ENCODE measurements at places on chromosomes 5 and 9. TPM values are rescaled to one million over a fixed set of nuclear protein-coding genes. Genes with fewer than 3 reads are reported as not detected.

- DNase-seq, result no peak
These were observed 85.9 kb downstream of the GALNT10 start for GRCh38 chr5:154276261-154276972.

GRCh38 chr5:65750938-65751337 is 28.9 kb downstream of the NLN start:
- DNase-seq, result no peak

DNA sequence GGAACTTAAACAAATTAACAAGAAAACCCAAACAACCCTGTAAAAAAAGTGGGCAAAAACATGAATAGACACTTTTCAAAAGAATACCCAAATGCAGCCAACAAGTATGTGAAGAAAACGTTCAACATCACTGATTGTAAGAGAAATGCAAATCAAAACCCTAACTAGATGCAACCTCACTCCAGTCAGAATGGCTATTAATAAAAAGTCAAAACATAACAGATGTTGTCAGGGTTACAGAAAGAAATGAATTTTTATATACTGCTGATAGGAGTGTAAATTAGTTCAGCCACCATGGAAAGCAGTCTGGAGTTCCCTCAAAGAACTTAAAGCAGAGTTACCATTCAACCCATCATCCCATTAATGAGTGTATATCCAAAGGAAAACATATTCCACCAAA is 479.0 kb downstream of the MTRR start:
- no peak for DNase-seq

- DNase-seq, result no peak
These were observed 309.6 kb upstream of the CCNH start for GRCh38 chr5:87722286-87722685.

DNA sequence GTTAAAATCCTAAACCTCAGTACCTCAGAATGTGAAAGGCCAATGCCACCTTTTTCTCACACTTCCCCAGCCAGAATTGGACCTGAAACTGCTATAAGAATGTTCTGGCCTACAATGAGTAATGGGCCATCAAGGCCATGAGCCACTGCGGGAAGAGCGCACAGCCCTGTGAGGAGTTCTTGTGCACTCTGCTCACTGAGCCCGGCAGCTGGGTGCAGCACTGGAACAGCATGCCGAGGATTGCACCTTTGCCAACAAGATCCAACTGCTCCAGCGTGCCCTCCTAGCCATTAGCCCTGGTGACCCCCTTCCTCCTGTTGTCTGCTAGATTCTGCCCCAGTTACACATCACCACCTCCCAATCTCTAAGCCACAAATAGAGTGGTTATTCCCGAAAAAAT is 758.1 kb downstream of the PRELID2 start:
- DNase-seq, result no peak

GRCh38 chr9:18805386-18805785 is 227.6 kb downstream of the SAXO1 start:
- DNase-seq, result no peak

GRCh38 chr5:160064417-160064810 is 54.8 kb downstream of the PWWP2A start:
- DNase-seq, result no peak

The CARTPT gene
- total RNA-seq, result not detected

- DNase-seq, result no peak
These were observed 17.4 kb downstream of the SLC1A3 start for GRCh38 chr5:36623832-36624231.

GRCh38 chr5:38497946-38498345 is 58.5 kb downstream of the LIFR start:
- DNase-seq, result peak; percentile 69

DNA sequence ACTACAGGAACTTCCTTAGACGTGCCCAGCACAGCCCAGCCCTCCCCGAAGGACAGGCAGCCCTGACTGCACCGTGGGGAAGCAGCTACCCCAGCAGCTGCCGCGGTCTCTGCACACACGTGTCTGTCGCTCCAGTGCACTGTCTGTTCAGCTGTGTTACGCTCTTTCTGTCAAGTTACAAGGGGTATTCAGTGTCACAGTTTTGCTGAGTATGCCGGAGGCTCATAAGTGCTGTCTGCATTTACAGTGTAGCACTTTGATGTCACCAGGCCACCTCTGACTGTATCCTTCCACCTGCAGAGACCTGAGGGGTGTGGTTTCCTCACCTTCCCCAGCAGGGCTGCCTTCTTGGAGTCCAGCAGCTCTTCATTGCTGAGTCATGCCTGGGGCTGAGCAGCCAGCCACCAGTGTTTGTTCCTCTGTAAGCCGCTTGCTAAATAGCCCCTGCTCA is 126.8 kb downstream of the EHMT1 start:
- DNase-seq, result no peak

- DNase-seq, result no peak
These were observed 79.8 kb downstream of the TNC start for GRCh38 chr9:115038178-115038577.

GRCh38 chr9:121279776-121280388 is 11.9 kb downstream of the GSN start:
- peak; percentile 88 for DNase-seq

The PHAX gene
- 46.7 TPM for total RNA-seq

GRCh38 chr5:14011089-14012020 is 66.9 kb upstream of the DNAH5 start:
- peak; percentile 92 for DNase-seq

The SLC25A51 gene
- 28.7 TPM for total RNA-seq

The CCNH gene
- total RNA-seq, result 146 TPM

The RGS7BP gene
- not detected for total RNA-seq

GRCh38 chr5:176597417-176598389 is 12.3 kb downstream of the GPRIN1 start:
- DNase-seq, result no peak

- DNase-seq, result no peak
These were observed 255.8 kb downstream of the PRDM9 start for GRCh38 chr5:23763170-23763569.

The DPP7 gene
- total RNA-seq, result 178 TPM

DNA sequence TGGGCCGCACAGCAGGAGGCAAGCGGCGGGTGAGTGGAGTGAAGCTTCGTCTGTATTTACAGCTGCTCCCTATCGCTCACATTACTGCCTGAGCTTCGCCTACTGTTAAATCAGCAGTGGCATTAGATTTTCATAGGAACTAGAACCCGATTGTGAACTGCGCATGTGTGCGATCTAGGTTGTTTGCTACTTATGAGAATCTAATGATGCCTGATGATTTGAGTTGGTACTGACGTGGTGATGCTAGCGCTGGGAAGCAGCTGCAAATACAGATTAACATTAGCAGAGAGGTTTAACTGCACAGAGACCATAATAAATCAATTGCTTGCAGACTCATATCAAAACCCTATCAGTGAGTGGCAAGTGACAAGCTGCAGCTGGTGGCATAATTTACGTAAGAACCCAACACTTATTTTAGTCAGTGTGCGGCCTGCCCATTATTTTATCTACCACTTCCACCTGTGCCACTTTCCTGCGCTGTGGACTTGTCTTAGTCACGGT is 133.4 kb upstream of the CDH9 start:
- no peak for DNase-seq

GRCh38 chr5:5432020-5432707 is 9.7 kb downstream of the ICE1 start:
- DNase-seq, result no peak

DNA sequence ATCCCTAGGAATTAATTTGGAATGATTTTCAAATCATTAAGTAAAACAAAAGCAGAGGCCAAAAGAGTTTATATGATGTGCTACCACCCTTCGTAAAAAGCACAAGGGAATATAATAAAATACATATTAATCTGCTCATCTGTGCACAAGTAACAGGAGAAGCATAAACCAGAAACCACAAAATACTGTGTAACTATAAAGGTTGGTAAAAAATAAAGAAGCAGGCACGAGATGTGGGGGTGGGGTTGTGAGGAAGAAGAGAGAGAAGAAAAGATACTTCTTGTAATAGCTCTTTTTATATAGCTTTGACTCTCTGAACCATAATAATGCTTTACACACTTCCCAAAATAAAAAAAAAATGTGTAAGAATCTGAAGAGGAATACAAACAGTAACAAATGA is 214.9 kb upstream of the EFNA5 start:
- no peak for DNase-seq

GRCh38 chr9:106615118-106615889 is 247.7 kb upstream of the ZNF462 start:
- DNase-seq, result no peak

The LVRN gene
- total RNA-seq, result 0.16 TPM

GRCh38 chr5:175752826-175753535 is 95.1 kb downstream of the HRH2 start:
- no peak for DNase-seq

The GFPT2 gene
- 2.3 TPM for total RNA-seq

DNA sequence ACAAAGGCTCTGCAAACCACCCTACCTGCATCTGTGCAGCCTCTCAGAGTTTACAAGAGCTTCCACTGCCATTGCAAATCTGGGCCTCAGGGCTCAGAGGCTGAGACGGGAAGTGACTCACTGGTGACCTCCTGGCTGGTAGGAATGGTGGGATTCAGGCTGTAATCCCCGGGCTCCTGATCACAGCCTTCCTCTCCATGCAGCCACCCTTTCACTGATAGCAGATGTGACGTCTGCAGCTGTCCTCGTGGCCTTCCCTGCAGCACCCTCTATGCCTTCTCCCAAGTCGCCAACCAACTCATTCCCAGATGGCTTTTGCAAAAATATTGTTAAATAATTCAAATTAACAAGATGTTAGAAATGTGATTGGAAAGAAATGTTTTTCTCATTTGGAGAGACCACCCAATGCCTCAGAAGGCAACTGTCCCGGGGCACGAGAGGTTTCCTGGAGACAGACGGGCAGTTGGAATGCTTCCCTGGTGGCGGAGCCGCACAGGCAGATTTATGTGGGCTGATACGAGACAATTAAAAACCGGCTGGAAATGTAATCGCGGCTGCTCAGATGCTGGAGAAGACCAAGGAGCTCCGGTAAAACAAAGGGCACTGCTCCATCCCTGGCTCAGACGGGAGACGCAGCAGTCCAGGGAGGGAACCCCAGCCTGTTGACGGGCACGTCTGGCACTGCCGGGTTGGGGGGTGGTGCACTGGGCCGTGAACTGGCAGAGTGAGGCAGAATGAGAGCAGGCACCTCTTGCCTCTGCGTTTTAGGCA is 34.4 kb upstream of the SLC25A51 start:
- DNase-seq, result peak; percentile 13

The WHRN gene
- total RNA-seq, result 4.5 TPM

- no peak for DNase-seq
These were observed 7.3 kb downstream of the STKLD1 start for GRCh38 chr9:133383438-133383837.
